Right renal cortex interstitium (tissue), 3 donors: ENCODE measurements at places on chromosomes 1 and 21. TPM values are rescaled to one million over a fixed set of nuclear protein-coding genes. Genes with fewer than 3 reads are reported as not detected.
A peak's percentile ranks its signal among the peaks of the same experiment; 100 is the strongest.

The ARMH1 gene
- 8.6 TPM for polyA plus RNA-seq

The JAK1 gene
- polyA plus RNA-seq = 108 TPM

The PROK1 gene
- polyA plus RNA-seq = 0.08 TPM

The LIPI gene
- 0.21 TPM for polyA plus RNA-seq

GRCh38 chr1:20823845-20824244, 36.7 kb upstream of the HP1BP3 start:
- no peak for DNase-seq

DNA sequence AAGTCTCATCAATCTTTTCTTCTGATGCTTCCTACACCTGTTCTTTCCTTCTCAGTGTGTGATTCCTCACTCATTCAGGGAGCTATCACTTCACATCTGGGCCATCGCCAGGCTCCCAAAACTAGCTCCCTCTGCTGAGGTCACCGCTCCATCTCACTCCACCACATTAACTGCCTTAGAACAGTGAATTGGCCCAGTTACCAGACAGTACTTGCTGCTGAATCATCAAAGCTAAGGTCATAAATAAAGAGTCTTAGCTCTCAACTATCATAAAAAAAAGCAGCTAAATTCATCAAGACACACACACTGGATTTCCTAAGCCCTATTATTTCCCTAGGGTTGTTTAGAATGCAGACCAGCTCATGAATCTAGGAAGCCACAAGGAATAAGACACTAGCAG, 18.8 kb upstream of the SRM start:
- no peak for DNase-seq

- DNase-seq = no peak
Observed at GRCh38 chr1:181011301-181012202, 11.1 kb downstream of the STX6 start.

- DNase-seq = no peak
Observed at GRCh38 chr21:14755086-14755485, 209.0 kb upstream of the SAMSN1 start.

- no peak for DNase-seq
Observed at GRCh38 chr1:183077097-183077496, 53.9 kb downstream of the LAMC1 start.

DNA sequence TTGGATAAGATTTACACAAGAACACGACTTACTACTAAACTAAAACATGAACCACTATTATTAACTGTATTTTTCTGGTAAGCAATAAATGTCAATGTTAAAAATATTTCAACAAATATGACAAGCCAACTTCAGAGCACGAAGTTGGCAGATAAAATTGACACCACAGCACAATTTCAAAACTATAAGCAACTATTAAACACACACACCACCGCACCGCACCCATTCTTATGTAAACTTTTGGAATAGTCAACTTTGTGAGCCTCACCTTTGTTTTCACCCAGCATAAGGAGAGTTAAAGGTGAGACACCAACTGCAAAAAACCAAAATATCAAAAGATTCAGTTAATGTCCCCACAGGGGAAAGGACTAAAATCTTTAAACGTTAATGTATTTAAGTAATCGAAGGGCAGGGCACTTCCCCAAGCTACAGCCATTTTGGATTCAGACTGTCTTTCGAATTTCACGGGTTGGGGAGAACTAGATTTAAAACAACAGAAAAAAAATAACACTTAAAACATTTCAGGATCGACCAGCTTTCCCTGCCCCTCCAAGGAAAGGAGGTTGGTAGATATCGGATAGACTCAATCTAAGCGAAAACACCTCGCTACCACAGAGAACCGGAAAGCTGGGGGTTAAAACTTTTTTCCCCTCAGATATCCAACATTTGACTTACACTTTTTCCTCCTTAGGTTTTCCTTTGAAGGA, 872 bp downstream of the GPBP1L1 start:
- DNase-seq = peak; percentile 36

GRCh38 chr1:66452162-66452561, 81.8 kb upstream of the SGIP1 start:
- no peak for DNase-seq

GRCh38 chr1:230822092-230822581, 46.2 kb downstream of the C1orf198 start:
- DNase-seq = no peak

DNA sequence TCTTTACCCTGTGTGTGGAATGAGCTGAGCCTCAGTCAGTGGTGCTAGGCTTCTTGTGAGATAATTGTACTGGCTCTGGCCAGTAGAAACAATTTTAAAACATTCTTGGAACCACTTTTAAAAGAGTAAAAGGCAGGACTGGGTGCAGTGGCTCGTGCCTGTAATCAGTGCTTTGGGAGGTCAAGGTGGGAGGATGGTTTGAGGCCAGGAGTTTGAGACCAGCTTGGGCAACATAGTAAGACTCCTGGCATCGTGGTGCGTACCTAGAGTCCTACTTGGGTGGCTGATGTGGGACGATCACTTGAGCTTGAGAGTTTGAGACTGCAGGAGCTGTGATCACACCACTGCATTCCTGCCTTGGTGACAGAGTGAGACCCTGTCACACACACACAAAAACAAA, 89.8 kb downstream of the UCK2 start:
- no peak for DNase-seq

- no peak for DNase-seq
Observed at GRCh38 chr1:110541906-110542395, 23.0 kb upstream of the KCNA10 start.

DNA sequence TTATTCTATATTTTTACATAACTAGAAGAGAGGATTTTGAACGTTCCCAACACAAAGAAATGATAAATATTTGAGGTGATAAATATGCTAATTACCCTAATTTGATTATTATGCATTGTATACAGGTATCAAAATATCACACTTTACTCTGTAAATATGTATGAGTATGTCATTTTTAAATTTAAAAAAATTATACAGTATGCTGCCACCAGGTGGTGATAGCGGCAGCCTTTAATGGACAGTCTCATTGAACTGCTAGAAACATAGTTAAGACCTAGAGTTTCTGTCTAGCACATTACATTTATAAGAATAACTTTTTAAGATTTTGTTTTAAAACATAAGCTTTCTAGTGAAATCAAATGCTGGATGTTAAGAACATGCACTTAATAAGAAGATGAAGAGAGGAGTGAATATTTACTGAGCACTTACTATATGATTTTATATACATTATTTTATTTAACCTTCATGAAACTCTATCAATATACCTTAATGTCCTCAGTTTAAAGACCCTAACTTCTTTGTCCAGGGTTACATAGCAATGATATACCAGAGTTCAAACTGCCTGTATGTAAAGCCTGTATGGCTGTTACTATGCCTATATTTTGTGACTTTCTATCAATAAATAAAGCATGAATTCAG, 207.1 kb downstream of the NUF2 start:
- DNase-seq = no peak

DNA sequence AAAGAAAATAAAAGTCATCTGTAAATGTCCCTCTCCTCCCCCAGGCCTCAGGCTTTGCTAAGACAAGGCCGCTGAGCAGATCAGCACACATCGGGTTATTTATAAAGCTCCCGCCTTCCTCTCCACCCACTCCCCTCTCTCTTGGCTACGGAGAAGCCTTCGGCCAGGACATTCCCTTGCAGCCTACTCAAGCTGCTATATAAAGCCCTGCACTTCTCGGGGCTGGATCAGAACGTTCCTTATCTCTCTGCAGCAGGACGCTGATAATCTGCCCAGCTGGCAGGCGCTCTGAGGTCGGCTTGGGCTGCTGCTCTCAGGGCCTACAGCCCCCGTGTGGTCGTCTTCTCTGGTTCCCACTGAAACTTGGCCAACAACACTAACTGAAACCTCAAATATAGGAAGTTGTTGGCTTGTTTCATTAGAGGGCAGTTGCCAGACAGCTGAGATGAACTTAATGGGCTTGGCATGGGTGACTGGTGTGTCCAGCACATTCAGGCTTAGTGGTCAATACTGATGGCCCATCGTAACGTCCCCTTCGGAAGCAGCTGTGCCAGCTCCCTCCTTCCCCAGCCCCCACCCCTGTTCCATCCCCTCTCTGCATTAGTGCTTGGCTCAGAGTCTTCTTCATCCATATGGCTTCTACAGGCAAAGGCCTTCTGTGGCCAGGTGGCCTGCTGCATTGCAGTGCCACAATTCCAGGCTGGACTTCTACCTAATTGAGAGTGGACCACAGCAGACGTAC, 64.6 kb downstream of the IER5 start:
- no peak for DNase-seq

DNA sequence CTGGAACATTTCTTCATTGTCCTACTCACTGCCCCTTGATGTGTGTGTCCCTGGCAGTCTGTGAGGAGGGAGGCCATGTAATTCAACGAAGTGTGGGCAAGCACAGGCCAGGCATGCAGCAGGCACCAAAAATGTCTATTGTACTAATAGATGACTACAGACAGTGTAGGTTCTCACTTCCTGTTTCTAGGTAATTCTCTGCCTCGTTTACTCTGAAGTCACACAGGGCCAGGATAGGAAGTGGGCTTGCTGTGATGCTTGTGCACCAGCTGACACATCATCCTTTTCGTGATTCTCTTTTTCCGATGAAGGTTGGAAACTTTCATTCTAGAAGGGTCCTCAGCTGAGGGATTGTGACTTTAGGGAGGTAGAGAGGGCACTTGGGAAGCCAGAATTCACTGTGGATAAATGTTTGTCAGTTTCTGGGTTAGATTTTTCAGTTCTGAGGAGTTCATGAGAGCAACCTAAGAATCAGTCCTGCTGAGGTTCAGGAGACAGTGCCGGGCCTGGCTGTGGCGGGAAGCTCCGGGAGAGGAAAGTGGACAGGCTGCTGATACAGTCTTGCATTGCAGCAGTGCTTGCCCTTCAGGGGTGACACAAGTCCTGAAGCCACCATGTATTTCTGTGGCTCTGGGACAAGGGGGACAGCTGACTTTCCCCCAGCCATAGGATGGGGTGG, 4.3 kb upstream of the CSF1 start:
- no peak for DNase-seq

- DNase-seq = no peak
Observed at GRCh38 chr1:246291127-246291526, 216.0 kb downstream of the SMYD3 start.

- DNase-seq = no peak
Observed at GRCh38 chr1:241666419-241666818, 14.3 kb downstream of the WDR64 start.

DNA sequence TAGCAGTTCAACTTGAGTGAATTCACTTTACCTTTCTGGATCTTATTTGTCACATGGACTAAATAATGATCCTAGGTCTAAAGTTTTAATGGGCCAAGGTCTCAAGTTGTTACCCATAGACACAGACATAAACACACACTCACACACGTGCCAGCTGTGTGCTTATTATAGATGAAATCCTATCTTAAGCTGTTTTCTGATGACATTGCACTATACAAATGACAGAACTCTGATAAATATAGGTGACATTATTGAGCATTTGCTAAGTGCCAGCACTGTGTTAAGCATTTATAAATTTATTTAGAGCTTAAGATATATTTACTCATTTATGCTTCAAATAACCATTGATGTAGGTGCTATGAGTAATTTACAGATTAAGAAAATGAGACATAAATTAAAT, 474.4 kb upstream of the NR5A2 start:
- no peak for DNase-seq
